ENCODE measurements at places on chromosomes 3 and 15. TPM values are rescaled to one million over a fixed set of nuclear protein-coding genes. Genes with fewer than 3 reads are reported as not detected.

DNA sequence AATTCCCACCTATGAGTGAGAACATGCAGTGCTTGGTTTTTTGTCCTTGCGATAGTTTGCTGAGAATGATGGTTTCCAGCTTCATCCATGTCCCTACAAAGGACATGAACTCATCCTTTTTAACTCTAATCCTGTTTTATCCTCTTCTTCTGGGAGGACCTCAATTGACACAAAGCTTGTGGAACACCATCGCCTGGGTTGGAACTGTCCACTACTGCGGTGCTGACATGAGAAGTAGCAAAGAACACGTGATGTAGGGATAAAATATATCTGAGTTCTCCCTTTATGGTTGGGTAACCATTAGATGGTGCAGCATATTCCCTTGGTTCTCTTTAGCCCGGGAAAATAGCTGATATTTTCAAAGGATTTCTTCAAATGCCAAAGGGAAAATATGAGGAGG lies 105.3 kb upstream of the TOPAZ1 start:
- no peak for DNase-seq

KIAA1143 gene
- total RNA-seq, result 21.4 TPM

NTRK3 gene
- 3.5 TPM for total RNA-seq

CHST2 gene
- total RNA-seq, result 17.3 TPM

DNA sequence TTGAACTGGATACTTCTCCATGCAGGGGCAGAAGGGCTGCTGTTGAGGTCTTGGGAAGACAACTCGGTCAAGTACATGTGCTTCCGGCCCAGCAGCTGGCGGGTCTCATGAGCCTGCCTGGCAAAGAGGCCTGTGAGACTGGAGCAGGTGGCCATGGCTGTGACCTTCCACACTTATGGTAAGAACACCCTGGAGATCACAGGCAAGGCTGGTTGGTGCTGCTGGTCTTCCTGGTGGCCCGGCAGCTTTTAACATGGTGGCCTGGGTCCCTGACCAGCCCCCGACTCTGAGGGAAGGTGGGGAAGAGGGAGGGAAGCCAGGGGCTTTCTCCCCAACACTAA lies 15.4 kb downstream of the CHRD start:
- DNase-seq, result no peak

DNA sequence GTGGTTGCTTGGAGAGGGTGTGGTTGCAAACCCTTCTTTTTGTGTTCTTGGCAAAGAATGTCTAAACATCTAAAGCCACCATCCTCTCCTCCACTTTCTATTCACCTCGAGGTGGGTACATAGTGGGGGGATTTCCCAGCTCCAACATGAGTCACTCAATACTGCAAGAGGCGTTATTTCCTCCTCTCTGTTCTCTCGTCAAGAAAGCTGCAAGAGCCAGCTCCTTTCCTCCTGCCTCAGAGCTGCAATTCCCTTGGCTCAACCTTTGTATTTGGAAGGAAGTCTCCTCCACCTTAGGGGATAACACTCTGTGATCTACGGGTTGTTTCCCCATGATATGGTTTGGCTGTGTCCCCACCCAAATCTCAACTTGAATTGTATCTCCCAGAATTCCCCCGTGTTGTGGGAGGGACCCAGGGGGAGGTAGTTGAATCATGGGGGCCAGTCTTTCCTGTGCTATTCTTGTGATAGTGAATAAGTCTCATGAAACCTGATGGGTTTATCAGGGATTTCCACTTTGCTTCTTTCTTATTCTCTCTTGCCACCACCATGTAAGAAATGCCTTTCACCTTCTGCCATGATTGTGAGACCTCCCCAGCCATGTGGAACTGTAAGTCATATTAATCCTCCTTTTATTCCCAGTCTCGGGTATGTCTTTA lies 138.4 kb downstream of the PLCL2 start:
- DNase-seq, result no peak

DNA sequence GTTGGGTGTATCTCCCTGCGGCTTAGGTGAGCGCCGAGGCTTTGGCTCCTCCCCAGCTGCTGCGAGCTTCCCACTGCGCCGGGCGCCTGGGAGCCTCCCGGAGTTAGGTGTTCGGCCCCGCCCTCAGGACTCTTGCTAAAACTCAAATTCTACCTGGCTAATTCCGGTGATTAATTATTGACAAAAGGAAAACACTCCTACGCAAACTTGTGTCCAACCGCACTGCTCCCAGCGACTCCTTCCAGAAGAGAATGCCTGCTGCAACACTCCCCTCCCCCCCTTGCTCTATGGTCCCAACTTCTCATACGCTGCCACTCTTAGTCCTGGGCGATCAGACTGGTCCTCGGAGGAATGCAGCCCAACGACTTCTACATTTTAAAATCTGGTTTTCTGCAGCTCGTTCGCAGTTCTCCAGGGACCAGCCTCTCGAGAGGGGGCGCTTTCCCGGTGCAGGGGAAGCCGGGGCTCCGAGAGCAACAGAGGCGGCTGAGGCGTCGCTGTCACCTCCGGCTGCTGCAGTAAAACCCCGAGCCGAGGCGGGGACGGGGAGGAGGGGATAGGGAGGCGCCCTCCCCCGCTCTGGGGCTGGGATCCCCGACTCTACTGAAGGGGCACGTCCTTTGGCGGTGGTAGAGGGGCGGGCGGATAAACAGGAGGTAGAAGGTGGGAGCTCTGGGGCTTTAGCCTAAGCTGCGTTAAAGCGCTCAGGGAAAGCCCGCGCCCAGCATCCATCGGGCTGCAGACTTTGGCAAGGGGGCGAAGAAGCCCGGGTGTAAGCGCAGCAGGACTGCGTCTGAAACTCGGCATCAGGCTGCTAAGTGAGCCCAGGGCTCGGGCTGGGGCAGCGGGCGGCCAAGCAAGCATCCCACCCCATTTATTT lies at the start of gene SPTSSB:
Gene SPTSSB, minus strand, starts transcription at position 77 of the 880 bp plus-strand sequence. CDS start 25,194 bp downstream, outside the sequence.
- no peak for DNase-seq

DNA sequence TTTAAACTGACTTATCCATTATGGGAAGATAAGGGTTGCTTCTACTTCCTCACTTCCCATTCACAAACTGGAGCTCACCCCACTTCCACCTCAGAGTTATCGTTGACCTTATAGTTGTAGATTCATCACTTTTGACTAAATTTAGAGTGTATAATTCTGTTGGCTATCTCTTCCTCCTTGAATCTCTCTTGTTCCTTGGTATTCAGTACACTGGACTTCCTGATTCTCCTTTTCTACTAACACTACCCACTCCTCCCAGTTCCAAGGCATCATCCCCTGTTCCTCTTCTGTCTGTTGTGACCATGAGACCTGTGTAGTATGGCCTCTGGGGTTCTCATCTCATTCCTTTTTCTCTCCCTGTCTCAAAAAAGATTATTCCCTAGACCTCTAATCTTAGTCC lies 5.9 kb upstream of the GPR87 start:
- no peak for DNase-seq

GPR87 gene
- total RNA-seq, result not detected

GRCh38 chr15:76325704-76326103 lies 10.9 kb upstream of the ISL2 start:
- no peak for DNase-seq

GRCh38 chr3:57098418-57099310 lies 38.2 kb downstream of the SPATA12 start:
- DNase-seq, result no peak

DNA sequence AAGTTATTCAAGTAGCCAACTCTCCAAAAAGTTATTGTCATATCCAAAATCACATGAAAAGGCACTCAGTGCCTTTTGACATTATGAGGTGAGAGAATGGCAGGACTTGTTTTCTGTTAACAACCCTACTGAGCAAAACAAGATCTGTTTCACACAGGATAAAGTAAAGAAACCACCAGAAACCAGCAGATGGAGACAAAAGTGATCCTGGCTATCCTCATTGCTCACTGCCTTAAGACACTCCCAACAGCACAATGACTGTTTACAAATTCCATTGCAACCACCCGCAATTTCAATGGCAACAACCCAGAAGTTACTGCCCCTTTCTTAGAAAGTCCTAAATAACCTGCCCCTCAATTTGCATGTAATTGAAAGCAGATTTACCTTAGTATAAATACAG lies 352.6 kb upstream of the NDN start:
- DNase-seq, result no peak

- DNase-seq, result no peak
Measured at GRCh38 chr15:28923726-28924280, 38.0 kb downstream of the APBA2 start.

DNA sequence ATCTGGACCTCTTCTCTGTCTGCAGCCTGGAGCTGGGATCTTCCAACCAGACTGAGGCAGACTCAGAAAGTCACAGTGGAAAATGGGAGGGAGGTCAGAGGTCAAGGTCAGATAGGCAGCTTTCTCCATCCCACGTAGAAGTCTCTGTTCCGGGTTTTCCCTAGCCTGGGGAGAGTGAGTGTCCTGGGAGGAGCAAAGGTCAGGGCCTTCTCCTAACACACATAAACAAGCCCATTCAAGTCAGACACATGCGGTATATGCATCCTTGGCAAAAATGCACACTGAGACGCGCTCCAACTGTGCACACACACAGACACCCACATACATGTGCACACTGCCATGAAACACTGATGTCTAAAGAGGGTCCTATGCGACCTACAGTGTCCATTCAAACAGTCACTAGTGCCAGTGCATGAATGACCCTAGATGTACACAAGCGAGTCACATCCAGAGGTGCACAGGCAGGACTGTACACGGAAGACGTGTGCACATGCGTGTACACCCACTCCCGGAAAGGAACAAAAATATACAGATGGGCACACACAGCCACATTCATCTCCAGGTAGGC lies 681 bp downstream of the TWF2 start:
- no peak for DNase-seq

PLSCR5 gene
- not detected for total RNA-seq

DNA sequence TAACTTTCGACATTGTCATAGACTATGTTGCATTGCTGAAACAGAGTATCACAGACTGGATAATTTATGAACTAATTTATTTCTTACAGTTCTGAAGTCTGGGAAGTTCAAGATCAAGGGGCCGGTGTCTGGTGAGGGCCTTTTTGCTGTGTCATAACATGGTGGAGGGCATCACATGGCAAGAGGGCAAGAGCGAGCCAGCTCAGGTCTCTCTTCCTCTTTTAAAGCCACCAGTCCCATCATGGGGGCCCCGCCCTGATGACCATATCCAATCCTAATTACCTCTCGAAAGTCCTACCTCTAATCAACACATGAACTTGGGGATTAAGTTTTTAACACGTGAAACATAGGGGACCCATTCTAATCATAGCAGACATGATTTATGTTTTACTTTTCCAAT lies 33.5 kb upstream of the DCUN1D1 start:
- DNase-seq, result no peak

- DNase-seq, result no peak
Measured at GRCh38 chr3:125123451-125124305, 67.9 kb upstream of the HEG1 start.

NUP210 gene
- total RNA-seq, result 9.1 TPM

DNA sequence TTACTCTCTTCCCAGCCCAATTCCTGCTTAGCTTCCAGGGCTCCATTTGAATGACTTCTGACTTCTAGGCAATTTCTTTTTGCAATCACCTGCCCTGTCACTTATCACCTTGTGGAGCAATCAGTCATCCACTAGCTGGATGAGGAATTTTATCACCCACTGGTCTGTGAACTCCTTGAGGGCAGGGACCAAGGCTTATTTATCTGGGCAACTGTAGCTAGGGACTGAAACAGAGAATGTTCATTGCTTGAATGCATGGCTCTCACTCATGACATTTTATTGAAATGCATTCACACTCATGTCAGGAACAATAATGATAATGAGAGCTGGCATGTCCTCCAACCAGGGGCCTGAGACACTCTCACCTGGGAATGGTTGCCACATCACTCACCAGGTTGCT lies 15.5 kb downstream of the TNFAIP8L3 start:
- no peak for DNase-seq

Data from omental fat pad (tissue), 4 donors.